NCI-H187 treated with DMSO at 0.1 percent for 48 hours (cell line): ENCODE measurements at places on chromosomes 3 and 15.

GRCh38 chr3:107962946-107963345 is 127.9 kb downstream of the CD47 start:
- no peak for DNase-seq

- DNase-seq = no peak
Measured at GRCh38 chr15:47801522-47801921, 84.2 kb downstream of the SEMA6D start.

DNA sequence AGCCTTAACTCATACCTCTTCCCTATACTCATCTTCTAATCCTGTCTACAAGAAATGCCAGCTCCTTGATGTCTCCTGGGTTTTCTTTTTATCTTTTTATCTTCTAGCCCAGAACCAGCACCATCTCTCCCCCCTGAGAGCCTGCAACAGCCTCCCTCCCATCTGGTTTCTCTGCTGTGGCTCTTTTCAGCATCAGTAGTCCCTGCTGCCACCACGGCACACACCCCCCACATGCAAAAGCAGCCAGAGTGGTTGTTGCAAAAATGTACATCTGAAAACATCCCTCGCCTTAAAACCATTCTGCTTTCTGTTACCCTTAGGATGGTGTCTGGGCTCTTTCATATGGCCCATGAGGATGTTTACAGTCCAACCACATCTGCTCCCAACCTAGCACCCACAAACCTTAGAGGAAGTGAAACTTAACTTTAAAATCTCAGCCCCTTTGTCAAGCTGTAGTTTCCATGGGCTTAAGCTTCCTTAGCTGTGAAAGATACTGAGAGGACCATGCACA is 775 bp downstream of the TTC21A start:
- no peak for DNase-seq

GRCh38 chr3:112127522-112128494 is 5.2 kb downstream of the GCSAM start:
- DNase-seq = no peak

GRCh38 chr3:119276680-119277079 is 17.5 kb upstream of the ARHGAP31 start:
- DNase-seq = no peak

DNA sequence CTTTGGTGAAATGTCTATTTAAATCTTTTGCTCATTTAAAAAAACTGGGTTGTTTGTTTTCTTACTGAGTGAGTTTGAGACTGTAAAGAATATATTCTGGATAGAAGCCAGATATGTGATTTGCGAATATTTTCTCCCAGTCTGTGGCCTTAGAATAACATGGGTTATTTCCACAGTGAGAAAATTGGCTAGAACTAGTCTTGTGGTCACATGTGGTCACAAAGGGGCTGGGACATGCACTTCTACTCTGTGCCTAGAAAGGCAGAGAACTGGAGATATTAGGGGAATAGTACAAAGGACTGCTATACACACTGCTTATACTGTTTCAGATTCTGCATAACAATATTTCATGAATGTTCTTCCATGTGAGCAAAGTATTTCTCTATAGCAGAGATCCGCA is 79.9 kb upstream of the RGMA start:
- no peak for DNase-seq

DNA sequence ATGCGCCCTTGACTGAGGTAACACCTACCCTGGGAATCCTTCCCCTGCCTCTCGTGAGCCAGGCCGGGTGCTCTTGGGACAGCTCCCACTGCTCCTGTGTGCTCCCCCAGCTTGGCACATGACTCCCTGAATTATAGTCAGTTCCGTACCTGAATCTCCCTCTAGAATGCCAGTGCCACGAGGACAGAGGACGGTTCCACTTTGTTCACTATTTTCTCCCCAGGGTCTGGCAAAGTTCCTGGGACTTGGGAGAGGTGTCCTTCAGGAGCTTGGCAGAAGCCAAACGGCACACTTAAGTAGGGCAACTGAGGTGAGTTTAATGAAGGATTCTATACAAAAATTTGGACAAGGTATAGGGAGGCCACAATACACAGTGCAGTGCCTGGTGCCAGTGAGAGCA is 9.8 kb downstream of the CCR5AS start:
- DNase-seq = no peak

GRCh38 chr3:9316881-9317361 is 45.9 kb upstream of the THUMPD3 start:
- DNase-seq = no peak

- no peak for DNase-seq
Measured at GRCh38 chr15:49830391-49830790, 209.5 kb downstream of the DTWD1 start.

DNA sequence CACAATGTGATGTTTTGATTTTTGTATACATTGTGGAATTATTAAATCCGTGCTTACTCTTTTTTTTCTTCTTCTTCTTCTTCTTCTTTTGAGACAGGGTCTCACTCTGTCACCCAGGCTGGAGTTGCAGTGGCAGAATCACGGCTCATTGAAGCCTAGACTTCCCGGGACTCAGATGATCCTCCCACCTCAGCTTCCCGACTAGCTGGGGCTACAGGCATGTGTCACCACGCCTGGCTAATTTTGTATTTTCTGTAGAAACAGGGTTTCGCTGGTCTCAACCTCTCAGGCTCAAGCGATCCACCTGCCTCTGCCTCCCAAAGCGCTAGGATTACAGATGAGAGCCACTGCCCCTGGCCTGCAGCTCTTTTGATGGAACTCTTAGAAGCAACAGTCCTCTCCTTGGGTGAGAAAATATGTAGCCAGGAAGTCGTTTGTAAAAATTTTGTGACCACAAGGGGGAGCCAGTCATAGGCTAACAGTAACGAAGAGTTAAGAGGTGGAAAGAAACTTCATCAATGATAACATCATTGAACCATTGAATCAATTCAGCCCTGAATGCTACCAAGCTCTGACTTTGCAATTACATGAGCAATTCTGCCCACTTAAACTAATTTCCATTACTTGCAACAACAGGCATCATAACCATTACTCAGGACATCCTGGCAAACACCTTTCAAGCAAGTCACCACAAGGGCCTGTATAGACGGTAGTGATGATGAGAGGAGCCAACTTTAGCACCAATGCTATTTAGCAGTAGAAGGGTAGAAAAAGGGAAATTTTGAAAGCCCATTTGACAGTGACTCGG is 16.7 kb upstream of the CMTM7 start:
- DNase-seq = no peak

- no peak for DNase-seq
Measured at GRCh38 chr3:188437926-188438325, 284.0 kb downstream of the LPP start.

DNA sequence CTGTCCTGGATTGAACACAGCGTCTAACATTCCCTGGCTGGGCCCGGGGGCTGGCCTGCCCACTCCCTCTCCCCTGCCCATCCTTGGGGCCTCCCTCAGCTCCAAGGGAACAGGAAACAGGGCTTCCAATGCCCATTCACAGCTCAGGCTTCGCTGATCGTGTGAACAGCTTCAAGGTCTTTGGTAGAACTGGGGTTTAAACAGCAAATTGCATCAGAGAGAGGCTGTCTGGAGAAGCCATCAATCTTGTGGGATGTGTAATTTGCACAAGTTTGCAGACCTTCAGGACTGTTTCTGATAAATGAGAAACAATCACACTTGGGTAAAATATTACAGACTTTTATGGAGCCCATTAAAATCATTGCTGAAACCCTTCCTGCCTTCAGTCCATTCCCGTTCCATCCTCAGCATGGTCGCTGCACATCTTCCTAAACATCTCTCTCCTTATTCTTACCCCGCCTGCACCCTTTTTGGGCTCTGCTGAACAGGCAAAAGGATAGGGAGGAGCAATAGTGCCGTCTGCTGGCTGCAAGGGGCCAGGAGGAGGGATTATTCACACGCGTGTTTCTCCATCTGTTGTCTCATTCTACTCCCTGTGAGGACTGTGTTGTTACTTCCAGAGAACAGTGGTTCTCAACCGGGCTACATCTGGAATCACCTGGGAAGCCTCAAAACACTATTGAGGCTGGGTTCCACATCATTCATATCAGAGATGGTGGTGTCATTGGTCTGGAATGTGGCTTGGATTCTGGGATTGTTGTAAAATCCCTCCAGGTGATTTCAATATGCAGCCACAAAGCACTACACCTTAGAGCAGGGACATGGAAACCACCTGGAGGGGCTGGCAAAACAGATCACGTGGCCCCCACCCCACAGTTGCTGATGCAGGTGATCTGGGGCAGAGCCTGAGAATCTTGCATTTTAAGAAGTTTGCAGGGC is 116.3 kb downstream of the CLSTN2 start:
- no peak for DNase-seq

DNA sequence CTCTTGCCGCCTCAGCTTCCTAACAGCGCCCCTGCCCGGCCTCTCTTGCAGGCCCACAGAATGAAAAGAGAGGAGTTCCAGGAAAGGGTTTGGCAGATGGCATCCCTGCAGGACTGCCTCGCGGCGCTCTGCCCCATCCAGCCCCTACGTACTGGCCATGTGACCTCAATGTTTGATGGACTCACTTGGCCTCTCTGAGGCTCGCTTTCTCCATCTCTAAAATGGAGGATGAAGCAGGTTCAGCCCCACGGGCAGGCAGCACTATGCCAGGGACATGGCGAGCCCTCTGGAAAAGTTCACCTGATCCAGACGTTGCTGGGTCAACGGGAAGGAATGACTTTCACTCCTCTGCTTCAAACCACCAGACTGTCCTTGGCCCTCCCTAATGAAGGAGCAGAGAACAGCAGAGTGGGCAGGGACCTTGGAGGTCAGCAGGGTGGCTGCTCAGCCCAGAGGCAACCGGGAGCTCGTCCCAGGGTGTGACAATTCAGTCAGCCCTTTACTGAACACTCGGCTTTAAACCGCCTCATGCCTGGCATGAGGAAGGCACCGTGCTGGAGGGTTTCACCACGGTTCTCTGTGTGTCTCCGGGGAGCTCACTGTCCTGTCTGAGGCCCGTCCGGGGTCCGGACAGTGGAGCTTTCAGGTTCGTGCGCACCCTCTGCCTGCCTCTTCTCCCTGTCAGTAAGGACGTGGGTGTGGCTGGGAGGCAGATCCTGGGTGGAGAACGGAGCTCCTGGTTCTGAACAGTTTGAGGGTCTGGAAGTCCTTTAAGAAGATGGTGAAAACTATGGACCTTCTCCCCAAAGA is 101.3 kb downstream of the LINGO1 start:
- DNase-seq = no peak

DNA sequence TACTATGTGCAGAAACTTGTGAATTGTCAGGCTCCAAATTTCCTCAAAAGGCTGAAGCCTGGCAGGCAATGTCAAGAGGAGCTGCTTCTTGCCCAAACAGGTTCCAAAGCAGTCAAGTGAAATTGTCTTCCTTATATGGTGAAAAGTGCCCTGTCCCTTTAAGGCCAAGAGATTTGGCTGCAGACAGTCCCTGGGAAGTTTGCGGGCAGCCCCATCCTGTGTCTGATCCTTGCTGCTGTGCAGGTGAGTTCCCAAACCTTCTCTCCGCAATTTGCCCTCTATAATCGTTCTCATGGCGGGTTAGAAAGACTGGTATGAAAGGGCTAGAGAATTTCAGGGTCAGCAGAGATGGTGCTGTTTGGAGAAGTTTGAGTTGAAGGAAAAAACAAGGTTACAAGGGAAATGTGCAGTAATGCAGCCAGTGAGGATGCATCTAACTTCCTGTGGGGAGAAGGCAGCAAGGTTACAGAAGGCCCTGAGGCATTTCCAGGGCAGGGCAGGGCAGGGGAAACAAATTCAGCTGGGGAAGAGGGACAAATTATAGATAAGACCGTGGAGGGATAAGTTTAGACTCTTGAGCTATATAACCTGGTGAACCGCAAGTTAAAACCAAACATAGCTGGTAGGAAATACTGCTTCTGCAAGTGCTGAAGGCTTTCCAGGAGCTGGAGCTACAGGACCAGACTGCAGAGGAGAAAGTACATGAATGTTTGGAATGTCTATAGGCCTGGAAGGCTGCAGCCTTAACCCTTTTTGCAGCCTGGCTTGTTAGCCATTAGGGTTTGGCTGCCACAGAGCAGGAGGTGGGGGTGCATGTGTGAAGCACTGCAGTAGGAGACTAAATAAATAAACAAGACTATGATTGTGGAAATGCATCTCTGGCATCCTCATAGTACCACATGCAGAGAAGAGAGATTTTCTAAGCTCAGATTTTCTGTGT is 256.2 kb upstream of the IL12A start:
- DNase-seq = no peak

- DNase-seq = no peak
Measured at GRCh38 chr3:97680210-97680609, 84.3 kb upstream of the ARL6 start.

DNA sequence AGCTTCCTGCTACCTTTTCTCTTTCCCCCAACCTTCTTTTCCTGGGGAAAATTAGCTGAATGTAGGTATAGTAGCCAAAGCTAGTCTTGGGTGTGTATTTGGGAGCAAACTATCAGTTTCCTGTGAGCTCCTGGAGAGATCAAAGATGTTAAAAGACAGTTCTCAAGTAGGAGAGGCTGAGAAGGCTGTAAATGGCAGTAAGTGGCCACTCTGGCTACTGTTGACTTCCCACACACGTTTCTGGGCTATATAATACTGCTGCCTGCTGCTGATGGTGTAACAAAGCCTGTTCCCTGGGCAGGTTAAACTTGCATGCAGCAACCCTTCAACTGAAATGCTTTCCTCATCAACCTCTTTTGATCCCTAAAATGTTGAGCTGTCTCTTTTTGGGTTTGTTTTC is 27.6 kb downstream of the ARID3B start:
- no peak for DNase-seq

GRCh38 chr3:5517921-5518320 is 330.4 kb downstream of the EDEM1 start:
- no peak for DNase-seq

DNA sequence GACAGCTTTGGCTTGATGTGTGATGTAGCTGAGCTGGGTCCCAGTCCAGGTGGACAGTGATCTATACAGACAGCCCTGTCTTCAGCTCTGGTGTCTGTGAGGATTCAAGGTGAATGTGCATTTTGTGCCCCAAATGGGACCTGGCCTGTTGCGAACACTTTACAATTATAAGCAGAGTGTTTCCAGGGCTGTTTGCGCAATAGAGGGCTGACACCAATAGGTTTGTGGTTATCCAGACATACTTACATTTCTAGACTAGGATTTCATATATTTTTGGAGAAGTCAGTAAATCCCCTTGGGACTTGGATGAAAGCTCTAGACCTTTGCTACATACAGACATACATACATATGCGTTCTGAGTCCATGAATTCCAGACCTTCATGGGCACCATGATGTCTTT is 4.2 kb upstream of the TATDN2 start:
- DNase-seq = no peak

DNA sequence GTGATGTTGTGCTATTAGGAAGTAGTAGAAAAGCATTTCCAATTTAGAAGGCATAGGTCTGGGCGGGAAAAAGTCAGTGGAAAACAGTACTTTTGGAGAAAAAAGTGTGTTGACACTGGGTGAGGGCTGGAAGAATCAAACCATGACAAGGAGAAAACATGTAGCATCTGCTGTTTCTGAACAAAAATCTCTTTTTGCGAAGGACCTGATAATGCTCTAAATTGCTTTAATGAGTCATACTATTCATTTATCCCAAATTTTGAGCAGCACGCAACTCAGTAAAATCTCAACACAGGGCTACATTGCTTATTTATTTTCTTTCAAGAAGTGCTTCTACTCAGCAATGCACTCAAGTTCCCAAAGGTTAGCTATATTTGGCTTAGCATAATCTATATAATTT is 292.7 kb downstream of the DIPK2A start:
- DNase-seq = no peak
